ENCODE measurements at places on chromosomes 16 and 17.

GRCh38 chr16:14202697-14203096 lies 131.6 kb downstream of the MRTFB start:
- DNase-seq: no peak

DNA sequence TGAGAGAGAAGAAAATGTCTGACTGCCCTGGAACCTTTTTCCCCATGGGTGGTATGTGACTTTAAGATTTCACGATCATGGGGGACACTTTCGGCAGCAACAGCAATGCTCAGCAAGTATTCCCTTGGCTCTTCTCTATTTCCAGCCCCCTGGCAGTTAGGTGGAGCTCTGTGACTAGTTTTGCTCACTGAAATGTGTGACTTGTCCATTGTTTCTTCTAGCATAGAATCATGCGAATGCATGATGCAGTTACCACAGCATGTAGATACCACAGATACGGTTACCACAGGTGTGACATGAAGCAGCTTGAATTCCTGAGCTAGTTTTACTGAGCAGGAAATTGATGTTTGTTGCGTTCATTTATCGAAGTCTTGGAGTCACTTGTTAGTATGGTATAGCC lies 1034.5 kb upstream of the EEF2KMT start:
- no peak for DNase-seq

- no peak for DNase-seq
These were observed 16.8 kb downstream of the SDR42E1 start for GRCh38 chr16:81994485-81994884.

DNA sequence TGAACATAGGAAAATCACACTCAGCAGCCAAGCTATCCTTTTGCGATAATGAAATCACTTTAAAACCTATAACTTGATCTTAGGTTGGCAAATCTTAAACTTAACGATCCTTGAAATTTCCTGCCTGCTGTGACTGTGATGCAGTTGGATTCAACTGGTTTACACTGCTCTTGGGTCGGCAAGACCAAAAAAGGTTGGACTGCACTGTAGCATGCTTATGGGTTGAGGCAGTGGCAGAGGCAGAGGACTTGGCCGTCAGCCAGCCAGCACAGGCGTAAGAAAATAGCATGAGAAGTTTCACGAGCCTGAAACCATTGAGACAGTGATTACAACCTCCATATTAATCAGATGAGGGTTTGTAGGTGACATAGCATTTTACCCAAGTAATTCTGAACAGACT lies 21.4 kb downstream of the WSB1 start:
- DNase-seq: peak; percentile 60

DNA sequence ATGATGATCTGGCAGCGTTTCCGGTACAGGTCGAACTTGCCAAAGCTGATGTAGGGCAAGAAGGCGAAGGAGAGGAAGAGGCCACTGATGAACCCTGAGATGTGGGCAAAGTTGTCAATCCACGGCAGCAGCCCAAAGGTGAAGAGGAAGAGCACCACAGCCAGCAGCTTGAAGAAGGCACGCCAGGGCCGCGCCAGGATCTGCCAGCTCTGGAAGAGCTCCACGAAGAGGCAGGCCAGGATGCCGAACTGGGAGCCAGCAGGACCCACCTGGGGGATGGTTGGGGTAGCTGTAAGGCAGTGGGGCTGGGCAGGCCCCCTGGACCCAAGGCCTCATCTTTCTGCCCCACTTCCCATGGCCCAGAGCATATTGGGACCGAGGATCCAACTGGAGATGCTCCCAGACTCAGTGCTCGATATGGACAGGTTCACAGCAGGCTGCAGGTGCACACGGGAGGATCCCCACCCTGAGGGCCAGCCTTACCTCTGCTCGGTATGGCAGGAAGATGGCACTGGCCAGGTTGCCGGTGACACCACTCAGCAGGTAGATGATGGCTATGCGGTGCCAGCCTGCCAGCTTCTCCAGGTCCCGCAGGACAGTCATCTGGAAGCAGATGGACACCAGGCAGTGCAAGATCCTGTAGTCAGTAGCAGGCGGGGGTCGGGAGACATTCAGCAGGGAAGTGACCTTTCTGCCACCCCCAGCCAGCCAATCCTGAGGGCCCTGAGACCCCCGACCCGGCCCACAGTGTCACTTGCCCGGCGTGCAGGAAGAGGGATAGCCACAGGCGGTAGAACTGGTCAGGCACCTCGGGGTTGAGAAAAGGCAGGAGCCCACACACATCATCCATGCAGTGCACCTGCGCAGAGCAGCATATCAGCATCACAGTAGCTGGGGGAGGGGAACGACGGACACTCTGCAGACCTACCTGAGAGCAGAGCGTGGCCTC lies 5.1 kb downstream of the SNRNP25 start:
- no peak for DNase-seq
